ENCODE measurements at places on chromosomes 16 and 17.

- no peak for DNase-seq
Measured at GRCh38 chr17:61789872-61790271, 73.5 kb downstream of the BRIP1 start.

DNA sequence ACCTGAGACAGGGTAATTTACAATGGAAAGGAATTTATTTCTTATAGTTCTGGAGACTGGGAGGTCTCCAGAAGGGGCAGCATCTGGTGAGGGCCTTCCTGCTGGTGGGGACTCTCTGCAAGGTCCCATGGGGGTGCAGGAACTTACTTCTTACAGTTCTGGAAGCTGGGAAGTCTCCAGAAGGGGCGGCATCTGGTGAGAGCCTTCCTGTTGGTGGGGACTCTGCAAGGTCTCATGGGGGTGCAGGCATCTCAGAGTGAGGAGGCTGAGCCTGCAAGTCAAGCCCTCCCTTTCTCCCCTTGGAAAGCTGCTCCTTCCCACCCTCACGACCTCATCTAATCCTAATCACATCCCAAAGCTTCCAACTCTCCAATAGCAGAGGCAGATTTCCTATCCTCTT lies 157.4 kb downstream of the FOXL1 start:
- DNase-seq = no peak

GRCh38 chr17:851924-852323 lies 69.8 kb downstream of the MRM3 start:
- DNase-seq = no peak

DNA sequence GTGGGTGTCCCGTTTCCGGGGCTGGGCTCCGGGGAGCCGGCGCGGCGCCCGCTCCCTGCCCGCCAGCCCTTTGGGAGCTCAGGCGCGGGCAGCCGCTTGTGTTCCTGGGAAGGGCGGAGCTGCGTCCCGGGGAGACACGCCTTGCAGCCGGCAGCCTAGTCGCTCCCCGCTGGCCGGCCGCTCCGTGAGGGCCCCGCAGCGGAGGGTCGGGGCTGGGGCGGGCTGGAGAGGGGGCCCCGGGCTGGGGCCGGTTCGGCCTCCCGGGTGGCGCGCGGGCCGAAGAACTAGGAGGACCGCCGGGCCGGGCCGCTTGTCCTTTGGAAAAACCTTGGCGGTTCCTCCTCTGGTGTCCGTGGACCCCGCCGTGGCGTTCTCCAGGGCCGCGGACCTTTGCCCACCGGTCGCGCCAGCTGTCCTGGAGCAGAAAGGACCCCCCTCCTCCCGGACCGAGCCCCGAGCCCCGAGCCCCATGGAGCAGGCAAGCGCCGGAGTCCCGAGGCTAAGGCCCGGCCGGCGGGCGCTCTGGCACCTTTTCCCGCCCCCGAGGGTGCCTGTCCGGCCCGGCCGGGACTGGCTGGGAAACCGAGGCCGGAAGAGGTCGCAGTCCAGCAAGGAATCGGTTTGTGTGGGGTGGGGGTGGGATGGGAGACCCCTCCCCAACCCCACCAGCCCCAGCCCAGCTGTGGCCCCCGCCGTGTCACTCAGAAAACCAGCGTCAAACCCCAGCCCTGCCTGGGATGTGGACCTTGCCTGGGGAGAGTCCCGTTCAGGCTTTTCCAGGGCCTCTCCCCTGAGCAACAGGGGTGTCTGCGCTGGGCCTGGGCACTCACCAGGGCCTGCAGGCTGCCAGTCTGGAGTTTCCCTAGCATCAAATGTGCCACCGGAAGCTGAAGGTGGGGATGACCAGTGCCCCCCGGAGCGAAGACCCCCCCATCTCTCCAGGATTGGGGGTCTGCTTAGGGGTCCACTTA lies 6.8 kb upstream of the TBC1D3B start:
- DNase-seq = no peak

GRCh38 chr17:9022573-9023391 lies 1.5 kb downstream of the NTN1 start:
- no peak for DNase-seq

GRCh38 chr17:66221755-66222530 lies 7.3 kb downstream of the APOH start:
- DNase-seq = no peak

GRCh38 chr16:83116274-83116892 lies 489.6 kb downstream of the CDH13 start:
- no peak for DNase-seq

GRCh38 chr17:77163001-77163400 lies 22.2 kb downstream of the SEC14L1 start:
- DNase-seq = no peak

- DNase-seq = no peak
Measured at GRCh38 chr17:1150863-1151600, 28.7 kb downstream of the ABR start.

DNA sequence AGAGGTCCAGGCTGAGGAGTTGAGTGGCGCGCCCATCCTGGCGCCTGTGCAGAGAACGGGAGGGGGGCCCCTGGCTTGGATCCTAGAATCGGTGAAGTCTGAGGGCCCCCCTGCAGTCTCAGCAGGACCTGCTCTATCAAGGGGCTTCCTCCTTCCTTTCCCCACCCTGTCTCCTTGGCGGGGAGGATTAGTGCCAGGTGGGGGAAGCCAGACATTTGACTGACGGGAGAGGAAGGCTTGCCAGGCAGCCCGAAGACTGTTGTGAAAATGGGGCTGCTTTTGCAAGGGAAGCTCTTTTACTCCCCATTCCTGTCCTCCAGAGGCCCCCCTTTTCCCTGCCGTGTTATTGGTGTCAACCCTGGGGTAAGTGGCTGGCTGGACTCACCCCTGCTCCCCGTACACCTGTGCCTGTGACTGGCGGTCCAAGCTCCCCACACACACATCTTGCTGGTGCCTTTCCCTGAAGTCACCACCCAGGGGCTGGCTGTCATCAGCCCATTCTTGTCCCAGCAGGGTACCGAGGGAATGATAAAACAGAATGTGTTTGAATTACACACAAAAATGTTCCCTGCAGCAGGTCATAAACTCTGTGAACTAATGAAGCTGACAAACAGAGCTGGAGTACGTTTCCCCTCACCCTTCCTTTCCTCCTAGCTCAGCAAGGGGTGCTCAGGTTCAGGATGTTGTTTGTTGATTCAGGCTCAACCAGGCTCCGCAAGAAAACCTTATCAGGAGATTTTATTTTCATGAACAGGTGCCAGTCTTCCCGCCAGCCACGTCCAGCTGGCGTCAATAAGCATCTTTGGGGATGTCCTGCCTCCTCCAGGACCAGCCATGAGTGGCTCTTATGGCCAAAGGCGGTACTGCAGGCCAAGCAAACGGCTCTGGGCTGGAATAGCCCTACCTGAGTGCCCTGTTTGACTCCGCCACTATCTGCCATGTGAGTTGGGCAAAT lies 4.4 kb upstream of the ARMC7 start:
- peak; percentile 63 for DNase-seq

GRCh38 chr17:50191359-50192143 lies 9.9 kb downstream of the COL1A1 start:
- DNase-seq = no peak

DNA sequence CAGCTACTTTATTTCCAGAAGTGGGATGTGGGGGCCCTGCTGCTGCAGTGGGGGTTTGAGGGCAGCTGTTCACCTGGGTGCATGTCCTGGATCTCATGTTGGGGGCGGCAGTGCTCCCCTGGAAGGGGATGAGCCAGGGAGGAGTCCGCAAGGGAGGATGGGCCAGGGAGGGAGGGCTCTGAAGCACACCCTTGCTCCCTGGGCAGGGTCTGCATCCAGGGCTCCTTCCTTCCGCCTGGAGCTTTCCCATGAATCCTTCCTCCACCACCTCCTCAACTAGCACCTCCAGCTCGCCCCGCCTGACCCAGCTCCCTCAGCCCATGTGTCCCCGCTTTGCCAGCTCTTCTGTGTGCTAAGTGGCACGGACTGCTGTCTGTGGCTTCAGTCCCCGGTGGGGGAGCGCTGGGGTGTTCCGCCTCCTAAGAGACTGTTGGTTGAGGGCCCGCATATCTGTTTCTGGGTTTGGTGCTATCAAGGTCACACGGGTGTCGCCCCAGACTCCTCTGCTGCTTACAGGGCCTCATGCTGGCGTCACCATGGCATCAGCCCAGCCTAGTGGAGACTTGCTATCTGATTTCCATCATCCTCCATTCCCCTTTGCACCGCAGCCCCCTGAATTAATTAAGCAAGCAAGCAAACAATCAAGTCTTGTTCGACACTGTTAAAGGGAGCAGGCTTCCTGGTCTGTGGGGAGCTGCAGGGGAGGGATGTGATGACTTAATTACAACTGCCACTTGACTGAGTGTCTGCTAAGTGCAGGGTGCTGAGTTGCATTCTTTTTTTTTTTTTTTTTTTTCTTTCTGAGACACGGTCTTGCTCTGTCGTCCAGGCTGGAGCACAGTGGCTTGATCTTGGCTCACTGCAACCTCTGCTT lies 71.8 kb downstream of the PRKCA start:
- peak; percentile 93 for DNase-seq

- no peak for DNase-seq
Measured at GRCh38 chr17:16472539-16472938, 19.5 kb downstream of the LRRC75A start.

DNA sequence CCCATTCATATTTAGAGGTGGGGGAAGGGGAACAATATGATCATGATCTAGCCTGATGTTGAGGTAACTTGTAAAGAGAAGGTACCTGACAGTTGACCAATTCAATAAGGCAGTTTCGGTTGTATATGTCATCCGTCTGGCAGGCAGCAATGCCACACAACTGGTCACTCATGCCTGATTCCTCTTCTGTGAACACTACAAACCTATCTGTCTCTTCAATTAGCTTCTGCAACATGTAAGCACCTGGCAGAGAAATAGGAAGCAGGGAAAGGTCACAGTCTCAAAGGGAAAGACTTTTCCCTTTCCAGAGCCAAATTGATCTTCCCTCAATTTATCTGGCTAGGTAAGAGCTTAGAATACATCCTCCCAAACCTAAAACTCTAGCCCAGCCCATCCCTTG lies 10.2 kb upstream of the RSKR start:
- no peak for DNase-seq

DNA sequence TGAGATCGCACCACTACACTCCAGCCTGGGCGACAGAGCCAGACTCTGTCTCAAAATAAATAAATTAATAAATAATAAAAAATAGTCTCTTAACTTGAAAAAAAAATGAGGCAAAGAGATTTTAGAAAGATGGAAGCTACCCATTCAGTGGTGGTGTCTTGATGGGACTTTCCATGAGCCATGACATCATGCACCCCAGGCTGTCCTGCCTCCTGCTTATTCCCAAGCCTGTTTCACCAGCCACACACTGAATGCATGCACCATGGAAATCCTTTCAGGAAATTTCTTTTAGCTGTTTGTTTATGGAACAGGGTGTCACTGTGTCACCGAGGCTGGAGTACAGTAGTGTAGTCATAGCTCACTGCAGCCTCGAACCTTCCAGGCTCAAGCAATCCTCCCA lies 8.9 kb upstream of the DLX3 start:
- no peak for DNase-seq
